NCI-H1417 treated with DMSO at 0.1 percent for 48 hours (cell line): ENCODE measurements at places on chromosomes 2 and 18.

DNA sequence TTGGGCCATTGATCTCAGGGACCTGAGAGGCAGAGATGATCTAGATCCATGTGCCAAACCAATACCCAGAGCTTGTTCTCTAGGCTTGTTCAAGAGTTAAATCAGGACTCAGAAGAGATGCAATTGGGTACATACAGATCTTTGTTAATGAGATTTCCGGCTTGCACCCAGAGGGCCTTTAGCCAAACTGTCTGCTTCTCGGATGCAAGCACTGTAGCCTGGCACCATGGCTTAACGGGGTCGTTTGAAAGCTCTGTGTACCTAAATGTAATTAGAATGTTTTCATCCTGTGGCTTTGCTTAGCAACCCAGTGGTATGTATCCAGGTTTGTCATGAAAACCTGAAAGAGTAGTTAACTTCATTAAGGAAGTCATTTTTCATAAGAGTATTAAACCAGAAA is 94.2 kb downstream of the TPGS2 start:
- no peak for DNase-seq

DNA sequence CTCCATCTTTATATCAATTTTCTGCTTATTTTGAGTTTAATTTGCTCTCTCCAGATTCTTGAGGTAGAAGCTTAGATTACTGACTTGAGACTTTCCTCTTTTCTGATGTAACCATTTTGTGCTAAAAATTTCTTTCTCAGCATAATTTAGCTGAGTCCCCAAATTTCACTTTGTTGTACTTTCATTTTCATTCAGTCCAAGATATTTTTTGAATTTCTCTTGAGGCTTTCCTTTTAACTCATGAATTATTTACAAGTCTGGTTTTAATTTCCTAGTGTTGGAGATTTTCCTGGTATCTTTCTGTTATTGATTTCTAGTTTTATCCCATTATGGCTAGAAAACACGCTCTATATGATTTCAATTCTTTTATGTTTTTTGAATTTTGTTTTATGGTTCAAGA is 144.7 kb upstream of the PGAP1 start:
- DNase-seq = no peak

DNA sequence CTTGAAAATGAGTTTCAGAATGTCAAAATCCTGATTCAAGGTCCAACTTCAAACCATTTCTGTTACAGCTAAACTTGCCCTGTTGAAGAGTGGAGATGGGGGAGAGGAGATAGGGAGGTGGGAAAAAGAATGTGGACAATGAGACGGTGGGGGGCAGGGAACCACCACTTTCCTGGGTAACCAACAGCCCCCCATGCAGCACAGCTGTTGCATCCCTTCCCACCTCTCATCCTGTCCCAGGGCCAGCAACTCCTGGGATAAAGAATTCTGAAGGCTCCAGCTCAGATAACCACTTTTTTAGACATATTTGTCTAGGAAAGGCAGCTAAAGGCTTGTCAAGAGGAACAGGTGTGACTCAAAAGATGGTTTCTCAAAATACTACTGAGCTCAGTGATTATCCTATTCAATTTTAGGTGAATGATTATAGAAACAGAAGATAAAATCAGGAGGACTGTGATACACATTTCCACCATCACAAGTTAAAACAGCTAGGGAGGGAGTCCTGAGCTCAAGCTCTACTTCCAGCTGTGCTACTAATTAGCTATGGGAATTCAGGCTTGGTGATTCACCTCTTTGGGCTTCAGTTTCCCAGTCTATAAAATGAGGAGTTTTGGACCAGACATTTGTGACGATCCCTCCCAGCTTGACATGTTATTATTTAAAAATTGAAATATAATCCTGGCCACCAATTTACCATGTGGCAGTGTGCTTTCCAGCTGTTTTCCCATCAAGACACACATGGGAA is 36.3 kb downstream of the HDHD2 start:
- no peak for DNase-seq

GRCh38 chr2:62596061-62596921 is 90.3 kb upstream of the TMEM17 start:
- no peak for DNase-seq

GRCh38 chr2:46012618-46013240 is 284.5 kb upstream of the EPAS1 start:
- DNase-seq = no peak

DNA sequence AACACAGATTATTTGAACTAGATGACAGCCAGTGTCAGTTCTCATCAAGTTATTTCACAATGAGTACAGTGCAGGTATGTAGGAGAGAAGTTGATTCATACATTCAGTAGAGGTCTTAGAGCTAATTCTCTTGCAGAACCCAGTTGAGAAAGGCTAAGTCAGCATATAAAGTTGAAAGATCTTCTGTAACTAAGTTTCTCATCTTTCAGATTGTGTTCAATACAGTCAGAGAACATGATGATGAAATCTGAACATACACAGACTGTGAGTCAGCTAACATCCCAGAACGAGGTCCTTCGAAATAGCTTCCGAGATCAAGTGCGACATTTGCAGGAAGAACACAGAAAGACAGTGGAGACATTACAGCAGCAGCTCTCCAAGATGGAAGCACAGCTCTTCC is 41.9 kb upstream of the LIMS1 start:
- no peak for DNase-seq

DNA sequence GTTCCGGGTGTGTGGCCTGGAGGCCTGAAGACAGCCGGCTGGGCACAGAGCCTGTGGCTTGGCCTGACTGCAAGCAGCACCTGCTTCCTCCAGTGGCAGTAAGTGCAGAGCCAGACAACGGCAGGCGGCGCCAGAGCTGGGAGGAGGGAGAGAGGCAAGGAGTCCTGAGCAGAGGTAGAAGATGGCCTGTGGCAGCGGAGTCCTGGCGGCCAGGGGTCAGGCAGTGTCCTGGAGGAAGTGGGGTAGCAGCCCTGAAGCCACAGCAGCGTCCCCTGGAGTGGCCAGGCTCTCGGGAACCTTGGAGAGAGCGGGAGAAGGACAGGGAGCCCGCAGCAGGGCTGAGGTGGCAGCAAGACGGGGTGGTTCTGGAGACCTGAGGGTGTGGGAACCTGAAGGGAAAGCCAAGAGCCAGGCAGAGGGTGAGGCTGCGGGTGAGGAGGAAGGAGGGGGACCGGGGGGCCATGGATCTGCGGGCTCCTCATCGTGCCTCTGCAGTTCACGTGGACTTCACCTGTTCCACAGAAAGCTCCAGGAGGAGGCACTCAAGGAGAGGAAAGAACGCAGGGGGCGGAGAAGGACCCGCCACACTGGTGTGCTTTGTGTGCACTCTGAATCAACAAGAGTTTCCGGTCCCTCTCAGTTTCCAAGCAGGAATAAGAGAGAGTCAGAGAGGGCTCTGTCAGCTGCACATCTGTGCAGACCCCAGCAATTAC is 85.9 kb downstream of the USP40 start:
- no peak for DNase-seq

GRCh38 chr2:203534621-203535077 is 452 bp downstream of the RAPH1 start:
- no peak for DNase-seq

DNA sequence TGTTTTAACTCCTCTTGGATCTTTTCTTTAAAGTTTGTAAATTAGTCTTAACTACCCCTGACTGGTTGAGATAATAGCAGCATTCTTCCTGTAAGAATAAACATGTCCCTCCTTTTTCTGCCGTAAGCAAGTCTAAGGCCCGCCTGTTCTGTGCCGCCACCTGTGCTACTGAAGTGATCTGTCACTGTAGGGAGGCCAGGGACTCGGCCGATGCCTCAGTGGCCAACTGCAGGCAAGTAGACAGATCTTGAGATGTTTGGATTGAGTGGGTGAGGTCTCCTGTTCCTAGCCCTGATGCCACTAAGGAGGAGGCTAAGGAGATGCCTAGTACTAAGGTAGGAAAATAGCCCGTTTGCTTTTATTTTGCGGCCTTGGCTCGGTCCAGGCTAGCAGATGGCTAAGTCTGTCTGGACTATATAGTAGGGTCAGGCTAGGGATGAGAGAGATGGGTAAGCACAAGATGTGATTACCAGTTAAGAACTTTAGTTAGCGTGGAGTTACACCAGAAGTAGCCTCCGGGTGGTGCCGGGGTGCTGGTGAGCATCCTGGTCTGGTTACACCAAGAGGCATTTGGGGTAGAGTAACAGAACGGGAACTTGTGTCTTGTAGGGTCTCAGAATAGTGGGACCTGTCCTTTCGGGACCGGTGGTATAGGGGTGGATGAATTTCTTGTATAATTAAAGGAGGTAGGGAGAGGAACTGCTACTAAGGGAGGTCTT is 584.2 kb downstream of the SUCLG1 start:
- no peak for DNase-seq

DNA sequence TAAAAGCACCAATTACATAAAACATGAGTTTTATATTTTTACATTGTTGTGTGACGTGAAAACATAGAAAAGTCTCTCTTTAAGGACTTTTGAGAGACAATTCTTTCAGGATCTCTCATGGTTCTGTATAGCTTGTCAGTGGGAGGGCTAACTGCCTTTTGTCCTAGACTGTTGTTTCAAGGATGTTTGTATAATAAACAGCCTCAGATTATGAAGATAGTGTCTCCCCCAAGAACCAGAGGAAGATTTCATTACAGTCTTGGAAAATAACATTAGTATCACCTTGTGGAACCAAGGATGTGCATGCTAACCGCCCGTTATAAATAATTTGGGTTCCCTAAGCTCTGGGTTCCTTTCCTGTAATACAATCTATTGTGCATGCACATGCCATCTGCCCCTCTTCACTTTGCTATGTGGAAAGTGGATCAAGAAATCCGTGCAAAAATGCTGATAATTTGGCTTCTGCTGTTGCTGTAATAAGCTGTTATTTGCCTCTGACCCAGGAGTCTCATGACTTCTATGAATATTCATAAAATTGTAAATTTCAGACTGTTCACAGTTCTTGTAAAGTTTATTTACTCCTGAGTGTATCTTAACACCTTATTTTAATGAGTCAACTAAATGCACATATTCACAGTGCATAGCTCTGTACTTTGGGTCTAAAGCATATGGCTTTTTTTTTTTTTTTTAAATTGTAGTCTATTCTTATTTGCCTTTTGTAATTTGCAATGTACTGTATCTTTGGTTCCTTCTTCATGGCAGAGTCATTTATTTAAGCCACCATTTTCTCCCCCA is 265.5 kb downstream of the PTH2R start:
- DNase-seq = no peak

- no peak for DNase-seq
These were observed 141.8 kb upstream of the ALKAL2 start for GRCh38 chr2:429575-430254.

- DNase-seq = no peak
These were observed 950.3 kb downstream of the SOCS6 start for GRCh38 chr18:71238974-71239624.

- no peak for DNase-seq
These were observed 65.2 kb upstream of the RNF152 start for GRCh38 chr18:61957801-61958516.

DNA sequence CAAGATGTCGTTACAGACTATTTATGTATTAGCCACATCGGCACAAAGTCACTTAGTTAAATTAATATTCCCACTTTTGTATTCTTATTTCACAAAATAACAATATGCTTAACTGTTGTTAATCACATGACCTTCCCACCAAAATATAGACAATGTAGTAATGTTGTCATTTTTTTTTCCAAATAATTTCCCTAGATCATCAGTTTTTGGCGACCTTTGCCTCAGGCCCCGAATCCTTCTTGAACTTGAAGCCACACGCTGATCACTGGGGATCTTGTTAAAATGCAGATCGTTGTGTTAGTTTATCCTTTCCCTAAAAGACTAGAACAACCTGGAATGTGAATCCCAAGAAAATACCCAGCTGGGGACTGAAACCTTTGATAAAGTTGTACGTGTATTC is 497.6 kb downstream of the SUCLG1 start:
- no peak for DNase-seq

DNA sequence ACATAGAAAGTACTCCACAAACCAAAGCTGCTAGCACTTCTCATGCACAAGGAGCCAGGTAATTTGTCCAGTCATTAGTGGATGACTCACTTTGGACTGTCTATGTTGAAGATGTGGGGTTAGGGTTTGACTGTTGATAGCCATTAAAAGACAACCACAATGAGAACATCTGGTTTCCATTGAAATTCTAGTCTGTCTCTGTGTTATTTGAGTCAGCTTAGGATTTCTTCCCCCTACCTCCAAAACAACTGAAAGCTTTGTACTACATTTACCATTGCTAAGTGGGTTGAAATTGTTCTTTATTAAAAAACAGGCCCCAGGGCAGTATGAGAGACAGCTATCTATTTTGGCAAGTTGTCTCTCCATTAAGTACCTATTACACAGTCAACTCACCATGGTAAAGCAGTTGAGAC is 50.2 kb upstream of the ANKRD44 start:
- DNase-seq = no peak

DNA sequence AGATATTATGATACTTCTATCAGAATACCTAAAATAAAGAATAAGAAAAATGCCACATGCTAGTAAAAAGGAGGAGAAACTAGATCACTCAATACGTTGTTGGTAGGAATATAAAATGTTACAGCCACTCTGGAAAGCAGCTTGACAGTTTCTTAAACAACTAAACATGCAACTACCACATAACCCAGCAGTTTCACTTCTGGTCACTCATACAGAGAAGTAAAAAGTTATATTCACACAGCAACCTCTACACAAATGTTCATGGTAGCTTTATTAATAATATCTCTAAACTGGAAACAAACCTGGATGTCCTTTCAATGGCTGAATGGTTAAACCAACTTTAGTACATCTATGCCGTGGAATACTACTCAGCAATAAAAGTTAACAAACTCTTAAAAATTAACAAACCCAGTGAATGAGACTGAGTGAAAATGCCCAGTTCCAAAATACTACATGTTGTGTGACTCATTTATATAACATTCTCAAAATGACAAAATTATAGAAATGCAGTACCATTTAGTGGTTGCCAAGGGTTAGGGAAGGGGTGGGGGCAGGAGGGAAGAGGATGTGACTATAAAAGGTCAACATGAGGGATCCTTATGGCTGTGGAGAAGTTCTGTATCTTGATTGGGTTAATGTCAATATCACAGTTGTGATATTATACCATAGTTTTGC is 124.1 kb downstream of the MMADHC start:
- DNase-seq = no peak
